Gastrocnemius medialis (tissue), 4 donors: ENCODE measurements at places on chromosomes 5 and 9. TPM values are rescaled to one million over a fixed set of nuclear protein-coding genes. Genes with fewer than 3 reads are reported as not detected.

DNA sequence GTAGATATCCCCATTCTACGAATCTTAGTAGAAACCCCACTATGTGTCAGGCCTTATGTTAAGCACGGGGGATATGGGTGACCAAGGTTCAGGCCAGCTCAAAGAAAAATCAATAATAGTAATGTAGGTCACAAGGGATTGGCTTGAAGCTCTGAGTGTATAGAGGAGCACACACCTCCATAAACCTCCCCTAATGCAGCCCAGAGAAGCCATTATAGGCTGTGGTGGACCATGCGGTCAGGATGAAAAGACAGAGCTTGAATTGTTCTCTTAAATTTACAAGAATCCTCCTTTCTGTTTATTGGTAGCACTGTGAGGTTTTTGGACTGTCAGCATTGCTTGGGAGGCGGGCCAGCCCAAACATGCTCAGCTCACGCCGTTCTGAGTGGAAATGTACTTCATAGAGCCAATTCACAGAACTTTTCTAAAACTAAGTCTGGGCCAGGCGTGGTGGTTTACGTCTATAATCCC lies 9.1 kb downstream of the PDE6A start:
- no peak for DNase-seq
- no peak overlapping the region for H3K4me3 ChIP-seq
- no peaks in the 10 kb centered on the region for H3K36me3 ChIP-seq
- H3K27me3 ChIP-seq = no peaks in the 10 kb centered on the region
- H3K27ac ChIP-seq = no peak overlapping the region

DNA sequence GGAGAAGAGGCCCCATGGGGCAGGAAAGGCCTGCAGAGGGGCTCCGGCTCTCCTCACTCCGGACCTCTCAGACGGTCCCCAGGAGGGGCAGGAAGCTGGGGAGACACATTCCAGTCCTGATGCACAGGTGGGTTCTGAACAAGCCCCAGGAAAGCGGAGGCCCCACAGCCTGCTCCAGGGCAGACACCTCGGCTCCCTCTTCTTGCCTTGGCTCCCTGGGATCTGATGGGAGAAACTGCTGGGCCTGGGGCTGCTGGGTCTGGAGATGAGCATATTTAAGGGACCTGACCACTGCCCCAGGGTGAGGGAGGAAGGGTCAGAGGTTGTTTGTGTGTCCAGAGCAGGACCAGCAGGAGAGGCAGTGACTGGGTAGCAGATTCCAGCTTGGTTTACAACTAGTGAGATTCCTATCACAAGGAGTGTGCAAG lies 1.2 kb downstream of the CORO2A start:
- no peak for DNase-seq
- no peak overlapping the region for H3K4me3 ChIP-seq
- peaks cover 7% of the 10 kb centered on the region for H3K4me1 ChIP-seq
- H3K36me3 ChIP-seq = no peaks in the 10 kb centered on the region

DNA sequence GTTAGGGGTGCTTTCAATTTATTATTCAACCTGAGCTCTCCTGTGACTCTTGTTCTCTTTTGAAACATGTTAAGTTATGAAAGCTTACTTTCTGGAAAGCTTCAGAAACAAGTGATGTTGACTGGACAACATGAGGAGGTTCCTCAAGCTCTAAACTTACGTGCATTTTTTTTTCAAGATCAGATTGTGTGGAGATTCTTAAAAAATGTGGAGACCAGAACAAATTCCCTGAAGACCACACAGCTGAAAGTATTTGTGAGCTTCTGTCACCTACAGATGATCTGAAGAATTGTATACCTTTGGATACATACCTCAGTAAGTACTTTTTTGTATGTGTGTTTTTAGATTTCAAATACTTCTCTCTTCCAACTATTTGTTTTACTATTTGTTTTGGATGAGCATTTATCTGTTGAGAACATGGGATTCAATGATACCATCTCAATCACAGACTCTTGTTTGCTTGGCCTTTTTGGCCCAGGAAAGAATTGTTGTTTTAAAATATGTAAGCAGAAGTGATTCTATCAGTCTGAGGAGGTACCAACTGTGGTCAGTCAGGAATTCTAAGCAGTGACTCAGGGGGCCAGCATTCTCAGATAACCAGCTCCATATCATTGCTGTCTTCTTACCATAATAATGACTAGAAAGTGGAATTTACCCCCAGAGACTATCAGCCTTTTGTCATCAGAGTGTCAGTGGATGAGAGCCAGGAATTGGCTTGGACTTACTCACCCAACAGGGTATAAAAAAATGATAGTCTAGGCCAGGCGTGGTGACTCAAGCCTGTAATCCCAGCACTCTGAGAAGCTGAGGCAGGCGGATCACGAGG lies 34.4 kb upstream of the GLIPR2 start:
- peak; percentile 16 for DNase-seq
- no peaks in the 10 kb centered on the region for H3K27me3 ChIP-seq
- H3K4me1 ChIP-seq = no peaks in the 10 kb centered on the region
- H3K27ac ChIP-seq = no peak overlapping the region

GRCh38 chr9:133830310-133830709 lies 92.2 kb upstream of the SARDH start:
- no peaks in the 10 kb centered on the region for H3K36me3 ChIP-seq
- H3K27ac ChIP-seq = no peak overlapping the region
- no peak for DNase-seq
- no peak overlapping the region for H3K4me3 ChIP-seq

- no peak overlapping the region for H3K4me3 ChIP-seq
- no peaks in the 10 kb centered on the region for H3K36me3 ChIP-seq
- H3K4me1 ChIP-seq = peaks cover 5% of the 10 kb centered on the region
- no peak overlapping the region for H3K27ac ChIP-seq
- no peak for DNase-seq
These were observed 12.4 kb downstream of the TLX3 start for GRCh38 chr5:171321447-171321846.

- no peak overlapping the region for H3K4me3 ChIP-seq
- no peak for DNase-seq
- H3K27me3 ChIP-seq = no peaks in the 10 kb centered on the region
- H3K27ac ChIP-seq = no peak overlapping the region
These were observed 104.3 kb downstream of the CEMIP2 start for GRCh38 chr9:71663931-71664459.

Gene ADAMTSL2
- 0.10 TPM for total RNA-seq

DNA sequence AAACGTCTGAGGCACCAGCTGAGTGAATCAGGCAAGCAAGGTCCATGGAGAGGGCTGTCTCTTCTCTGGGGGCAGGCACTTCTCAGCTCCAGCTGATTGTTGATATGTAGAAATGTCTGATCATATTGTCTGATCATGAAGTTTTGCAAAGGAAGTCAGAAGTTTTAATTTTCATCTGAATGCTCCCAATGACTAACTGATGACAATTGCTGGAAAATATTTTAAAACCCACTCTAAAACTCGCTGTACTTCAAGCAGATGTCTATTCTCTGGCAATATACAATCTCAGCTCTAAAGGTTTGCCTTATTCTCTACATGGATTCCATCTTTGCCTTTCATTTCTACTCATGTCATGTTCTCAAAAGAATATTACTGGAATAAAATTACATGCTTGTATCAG lies 12.7 kb downstream of the PLK2 start:
- H3K4me1 ChIP-seq = no peaks in the 10 kb centered on the region
- DNase-seq = no peak
- H3K36me3 ChIP-seq = no peaks in the 10 kb centered on the region
- no peak overlapping the region for H3K4me3 ChIP-seq
- H3K27ac ChIP-seq = no peak overlapping the region
- H3K27me3 ChIP-seq = no peaks in the 10 kb centered on the region

GRCh38 chr9:115764645-115765044 lies 388.9 kb upstream of the PAPPA start:
- no peaks in the 10 kb centered on the region for H3K36me3 ChIP-seq
- H3K4me1 ChIP-seq = no peaks in the 10 kb centered on the region
- H3K27me3 ChIP-seq = no peaks in the 10 kb centered on the region
- H3K4me3 ChIP-seq = no peak overlapping the region
- DNase-seq = no peak
- no peak overlapping the region for H3K27ac ChIP-seq

DNA sequence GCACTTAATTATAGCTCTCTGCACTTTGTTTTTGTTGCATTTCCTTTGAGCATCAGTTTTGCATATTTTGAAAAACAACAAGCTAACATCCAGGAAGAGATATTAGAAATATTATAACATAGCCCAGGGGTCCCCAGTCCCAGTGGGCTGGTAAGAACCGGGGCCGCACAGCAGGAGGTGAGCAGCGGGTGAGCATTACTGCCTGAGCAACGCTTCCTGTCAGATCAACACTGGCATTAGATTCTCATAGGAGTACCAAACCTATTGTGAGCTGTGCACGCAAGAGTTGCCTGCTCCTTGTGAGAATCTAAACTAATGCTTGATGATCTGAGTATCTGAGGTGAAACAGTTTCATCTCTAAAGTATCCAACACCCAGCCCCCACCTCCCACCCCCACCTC lies 675.9 kb upstream of the ZNF608 start:
- no peak for DNase-seq
- H3K4me3 ChIP-seq = no peak overlapping the region
- no peaks in the 10 kb centered on the region for H3K4me1 ChIP-seq
- H3K36me3 ChIP-seq = no peaks in the 10 kb centered on the region
- H3K27ac ChIP-seq = no peak overlapping the region

GRCh38 chr5:95628933-95629332 lies 9.0 kb downstream of the GPR150 start:
- H3K36me3 ChIP-seq = no peaks in the 10 kb centered on the region
- H3K4me1 ChIP-seq = no peaks in the 10 kb centered on the region
- no peak overlapping the region for H3K27ac ChIP-seq

GRCh38 chr5:134133188-134133994 lies 18.9 kb downstream of the TCF7 start:
- peak overlapping the region; percentile 36 for H3K27ac ChIP-seq
- H3K36me3 ChIP-seq = no peaks in the 10 kb centered on the region
- H3K4me3 ChIP-seq = no peak overlapping the region
